ENCODE measurements at places on chromosomes 3 and 15.

DNA sequence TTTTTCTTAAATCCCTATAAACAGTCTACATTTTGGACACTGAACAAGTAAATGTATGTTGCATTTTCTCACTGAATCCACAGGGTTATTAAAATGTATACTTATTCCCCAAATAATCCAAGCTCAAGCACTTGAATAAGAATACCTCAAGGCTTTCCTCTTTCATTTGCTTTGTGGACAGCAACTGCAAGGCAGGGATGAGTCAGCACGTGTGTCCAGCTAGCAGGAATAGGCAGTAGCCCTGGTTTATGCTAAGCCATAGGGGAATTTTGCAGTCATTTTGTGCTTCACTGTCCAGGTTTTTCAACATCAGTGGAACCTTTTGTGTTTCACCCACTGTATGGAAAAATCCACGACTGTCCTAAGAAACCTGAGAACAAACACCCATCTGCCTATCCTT, 96.7 kb upstream of the KCNMB2 start:
- DNase-seq = no peak

DNA sequence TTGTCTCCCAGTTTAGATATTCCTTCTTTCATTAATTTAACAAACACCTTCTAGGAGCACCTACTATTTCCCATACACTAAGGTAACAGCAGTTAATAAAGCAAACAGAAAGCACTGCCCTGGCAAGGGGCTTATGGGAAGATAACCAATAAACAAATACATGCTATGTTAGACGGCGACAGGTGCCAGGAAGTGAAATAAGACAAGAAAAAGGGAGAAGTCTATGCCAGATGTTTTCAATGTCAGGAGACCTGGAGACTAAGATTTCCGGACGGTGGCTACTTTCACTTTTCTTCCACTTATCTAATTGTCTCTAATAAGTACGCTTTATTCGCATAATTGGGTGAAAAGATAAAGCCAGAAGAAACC, 32.5 kb upstream of the ZNF445 start:
- DNase-seq = no peak

DNA sequence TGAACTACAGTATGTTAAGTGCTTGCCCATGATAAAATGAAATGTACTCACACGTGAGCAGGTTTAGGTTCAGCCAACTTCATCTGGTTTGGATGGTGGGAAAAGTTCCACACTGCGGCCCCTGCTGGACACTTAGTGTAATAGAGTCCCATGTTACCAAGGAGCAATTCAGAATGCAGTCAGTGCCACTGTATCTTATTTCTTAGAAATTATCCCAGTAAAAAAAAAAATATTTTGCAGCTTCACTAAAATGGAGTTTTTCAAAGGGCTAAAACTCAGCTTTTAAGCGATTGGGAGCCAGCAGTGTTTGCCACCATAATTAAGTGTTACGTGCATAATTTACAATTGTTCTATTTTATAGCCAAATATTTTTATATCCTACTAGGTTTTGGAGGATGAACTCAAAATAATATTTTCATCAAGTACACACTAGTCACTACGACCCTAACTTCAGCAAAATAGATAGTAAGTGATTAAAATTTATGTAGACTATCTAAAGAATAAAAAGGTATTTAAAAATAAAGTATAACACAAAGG, 371.7 kb upstream of the GBE1 start:
- peak; percentile 33 for DNase-seq

GRCh38 chr3:151467069-151467468, 6.2 kb upstream of the IGSF10 start:
- no peak for DNase-seq

DNA sequence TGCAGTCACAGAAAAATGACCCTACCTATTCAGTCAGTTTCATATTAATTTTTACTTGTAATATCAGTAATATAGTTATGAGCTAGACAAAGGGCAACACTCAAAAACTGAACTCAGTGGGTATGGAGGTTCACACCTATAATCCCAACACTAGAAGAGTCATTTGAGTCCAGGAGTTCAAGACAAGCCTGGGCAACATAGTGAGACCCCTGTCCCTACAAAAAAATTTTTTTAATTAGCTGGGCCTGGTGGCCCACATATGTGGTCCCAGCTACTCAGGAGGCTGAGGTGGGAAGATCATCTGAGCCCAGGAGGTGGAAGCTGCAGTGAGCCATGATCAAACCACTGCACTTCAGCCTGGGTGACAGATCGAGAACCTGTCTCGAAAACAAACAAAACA, 3.1 kb downstream of the TMF1 start:
- no peak for DNase-seq

DNA sequence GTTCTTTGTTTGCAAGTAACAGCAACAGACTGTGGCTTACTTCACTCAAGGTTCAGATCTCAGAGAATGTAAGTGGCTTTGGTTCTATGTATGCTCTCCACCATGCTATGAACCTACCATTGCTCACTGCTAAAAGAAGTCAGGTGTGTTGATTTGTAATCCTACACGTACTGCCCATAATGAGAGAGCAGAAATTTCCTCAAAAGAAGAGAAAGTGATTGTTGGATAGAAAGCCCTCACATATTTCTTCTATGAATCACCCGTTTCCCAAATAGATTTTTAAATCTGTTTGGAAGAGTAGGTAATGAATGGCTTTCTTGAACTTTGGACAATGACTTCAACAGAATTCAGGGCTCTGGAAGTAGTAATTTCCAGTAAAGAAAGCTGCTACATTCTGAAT, 565.4 kb downstream of the ROBO2 start:
- DNase-seq = no peak

GRCh38 chr3:122168044-122168443, 15.4 kb upstream of the CASR start:
- DNase-seq = no peak

DNA sequence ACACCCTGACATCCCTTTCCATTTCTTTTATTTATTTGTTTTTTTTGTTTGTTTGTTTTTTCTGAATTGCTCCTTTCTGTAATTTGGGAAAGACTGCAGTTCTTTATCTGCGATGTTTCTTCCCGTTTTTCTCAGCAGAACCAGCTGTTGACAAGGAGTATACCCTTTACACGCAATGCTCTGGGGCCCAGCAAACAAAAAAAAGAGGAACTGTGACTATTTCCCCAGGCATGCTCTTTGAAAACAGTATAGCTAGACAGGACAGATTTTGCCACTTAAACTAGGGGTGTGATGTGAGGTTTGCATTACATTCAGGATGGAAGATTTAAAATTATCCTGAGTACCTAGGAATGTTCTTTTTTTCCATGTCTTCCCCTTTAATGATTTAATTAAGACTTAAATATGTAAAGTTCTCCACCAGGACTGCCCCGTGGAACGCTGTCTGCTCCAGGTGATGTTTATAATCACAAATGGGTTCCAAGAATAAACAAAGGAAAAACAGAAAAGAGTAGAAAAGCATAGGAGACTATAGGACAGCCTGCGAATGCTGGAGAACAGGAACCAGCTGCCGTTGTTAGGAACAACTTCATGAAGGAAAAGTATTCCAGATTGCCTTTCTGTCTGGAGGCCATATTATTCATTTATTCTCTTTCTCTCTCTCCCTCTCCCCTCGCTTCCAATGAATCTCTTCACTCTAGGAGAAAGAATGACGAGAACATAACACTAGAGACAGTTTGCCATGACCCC, 43.3 kb downstream of the TGFBR2 start:
- no peak for DNase-seq

DNA sequence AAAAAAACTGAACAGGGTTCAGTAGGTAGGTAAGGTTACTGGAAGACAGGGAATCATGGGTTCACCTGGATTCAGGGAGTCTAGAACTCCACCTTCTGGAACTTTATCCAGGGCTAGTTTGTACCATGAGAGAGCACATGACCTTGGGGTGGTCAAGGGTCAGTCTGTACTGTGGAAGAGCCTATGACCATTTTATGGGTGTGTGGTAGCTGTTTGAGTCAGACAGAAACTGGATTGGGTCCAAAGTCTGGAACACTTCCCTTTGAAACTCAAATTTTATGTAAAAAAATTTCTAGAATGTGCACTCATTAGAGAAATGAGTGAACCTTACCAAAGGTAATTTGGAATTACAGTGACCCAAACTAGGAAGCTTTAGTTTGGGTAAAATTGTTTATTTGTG, 486.0 kb upstream of the AGTR1 start:
- no peak for DNase-seq

- DNase-seq = no peak
Measured at GRCh38 chr3:160960568-160960967, 144.6 kb downstream of the B3GALNT1 start.

DNA sequence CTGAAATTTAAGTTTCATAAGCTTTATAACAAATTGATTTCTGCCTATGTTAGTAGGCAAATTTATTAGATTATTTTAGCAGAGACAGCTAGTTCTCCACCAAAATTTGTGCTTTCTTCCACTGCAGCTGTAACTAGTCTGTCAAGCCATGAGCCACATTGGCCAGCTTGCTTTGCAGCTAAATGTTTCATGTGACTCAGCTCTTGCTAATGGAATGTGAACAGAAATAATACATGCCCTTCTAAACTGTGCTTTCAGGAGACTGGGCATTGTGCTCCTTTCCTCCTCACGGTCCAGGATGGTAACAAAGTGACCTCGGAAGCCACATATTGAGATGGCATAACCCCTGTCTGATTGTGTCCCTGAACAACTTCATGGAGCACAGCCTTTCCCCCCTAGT, 51.3 kb upstream of the KPNA4 start:
- no peak for DNase-seq

- DNase-seq = no peak
Measured at GRCh38 chr3:74089814-74090213, 465.1 kb upstream of the PDZRN3 start.

- DNase-seq = no peak
Measured at GRCh38 chr15:101652786-101653430, 727 bp upstream of the TM2D3 start.

Data from SW 1271 (cell line).